ENCODE measurements at places on chromosomes 6 and 20.
A peak's percentile ranks its signal among the peaks of the same experiment; 100 is the strongest.

DNA sequence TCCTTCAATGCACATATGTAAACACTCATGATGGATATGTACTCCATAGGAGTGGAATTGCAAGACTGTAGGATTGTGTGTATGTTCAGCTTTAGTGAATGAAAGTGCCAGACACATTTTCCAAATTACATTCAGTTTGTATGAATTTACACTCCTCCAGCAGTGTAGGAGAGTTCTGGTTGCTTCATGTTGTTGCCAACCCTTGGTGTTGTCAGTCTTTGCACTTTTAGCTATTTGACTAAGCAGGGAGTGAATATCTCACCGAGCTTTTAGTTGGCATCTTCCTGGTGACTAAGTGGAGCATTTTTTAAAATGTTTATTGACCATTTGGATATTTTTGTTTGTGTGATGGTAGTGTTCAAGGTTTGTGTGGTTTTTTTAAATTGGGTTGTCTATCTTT, 23.9 kb downstream of the NKX2-4 start:
- DNase-seq = no peak

DNA sequence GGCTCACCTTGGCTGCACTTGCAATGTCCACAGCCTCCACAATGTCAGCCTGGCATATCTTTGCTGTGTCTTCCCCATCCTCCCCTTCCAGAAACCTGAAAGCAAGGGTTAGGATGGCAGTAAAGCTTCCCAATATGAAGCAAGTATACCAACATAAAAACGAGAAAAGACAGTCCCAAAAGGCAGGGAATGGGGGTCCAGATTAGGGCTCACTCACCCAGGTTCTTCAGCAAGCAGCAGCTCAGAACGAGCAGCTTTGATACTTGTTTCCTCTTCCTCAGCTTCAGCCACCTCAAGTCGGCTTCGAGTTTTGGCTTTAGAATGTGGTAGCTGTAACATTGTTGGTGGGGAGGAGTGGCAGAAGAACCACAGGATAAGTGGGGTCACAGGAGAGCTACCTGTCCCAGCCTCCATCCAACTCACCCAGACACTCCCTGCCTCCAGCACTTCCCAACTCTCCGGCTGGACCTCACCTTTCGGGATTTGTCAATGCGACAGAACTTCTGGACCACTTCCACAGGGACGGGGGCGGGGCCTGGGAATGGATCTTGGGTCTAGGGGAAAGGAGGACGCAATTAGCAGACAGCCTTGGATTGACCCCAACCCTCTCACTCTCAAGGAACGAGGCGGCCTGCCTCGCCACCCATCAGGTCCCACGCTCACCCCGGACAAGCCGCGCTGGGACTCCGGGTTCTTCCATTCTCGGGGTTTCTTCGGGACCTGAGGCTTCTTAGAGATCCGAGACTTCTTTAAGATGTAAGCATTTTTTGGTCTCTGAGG, 708 bp downstream of the WDR46 start:
- DNase-seq = no peak

DNA sequence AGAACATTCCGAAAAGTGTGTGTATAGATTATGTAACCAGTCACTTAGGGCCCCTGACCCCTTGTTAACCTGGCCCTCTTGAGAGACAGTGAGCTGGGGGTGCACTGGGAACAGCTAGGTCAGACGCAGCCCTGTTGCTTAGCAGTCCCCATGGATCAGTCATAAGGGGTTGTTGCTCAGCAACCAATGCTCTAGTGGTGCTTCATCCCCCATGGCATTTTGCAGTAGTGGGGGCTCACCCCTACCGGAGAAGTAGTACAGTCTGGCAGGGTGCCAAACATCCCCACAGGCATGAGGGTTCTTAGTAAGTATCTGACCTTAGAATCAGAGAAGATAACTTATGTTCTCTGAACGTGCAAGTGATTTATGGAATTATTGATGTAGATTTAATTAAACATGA, 12.3 kb downstream of the PKIB start:
- peak; percentile 16 for DNase-seq

DNA sequence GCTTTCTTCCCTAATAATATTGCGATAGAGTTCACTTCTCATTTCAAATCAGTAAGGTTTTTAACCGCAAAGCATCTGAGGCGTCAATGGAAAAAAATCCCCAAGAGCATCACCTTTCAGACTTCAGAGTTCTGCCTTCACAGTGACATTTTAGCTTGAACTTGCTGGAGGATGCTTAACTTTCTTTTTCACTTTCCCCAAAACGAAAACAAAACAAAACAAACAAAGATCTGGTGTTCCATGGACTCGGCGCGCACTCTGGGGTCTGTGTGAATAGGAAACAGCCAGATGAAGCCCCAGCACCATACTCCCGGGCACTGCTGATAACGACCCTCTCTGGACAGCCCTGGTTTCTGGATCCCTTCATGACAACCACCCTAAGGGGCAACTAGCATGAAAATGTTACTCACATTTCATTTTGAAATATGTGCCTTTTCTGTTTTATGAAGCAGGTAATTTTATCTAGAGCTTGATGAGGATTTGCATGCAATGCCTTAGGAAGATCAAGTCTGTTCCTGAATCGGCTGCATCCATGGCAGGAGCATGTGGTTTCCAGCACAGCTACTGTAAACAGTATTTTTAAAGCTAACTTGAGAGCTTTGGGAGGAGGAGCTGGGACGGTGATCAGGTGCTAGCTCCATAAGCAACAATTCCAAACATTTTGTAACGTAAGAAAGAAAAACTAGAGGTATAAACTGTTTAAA, 44.5 kb downstream of the RAMACL start:
- no peak for DNase-seq

- DNase-seq = no peak
Measured at GRCh38 chr6:110097443-110097842, 82.0 kb downstream of the WASF1 start.

GRCh38 chr6:55819811-55820210, 55.6 kb downstream of the BMP5 start:
- DNase-seq = peak; percentile 1

DNA sequence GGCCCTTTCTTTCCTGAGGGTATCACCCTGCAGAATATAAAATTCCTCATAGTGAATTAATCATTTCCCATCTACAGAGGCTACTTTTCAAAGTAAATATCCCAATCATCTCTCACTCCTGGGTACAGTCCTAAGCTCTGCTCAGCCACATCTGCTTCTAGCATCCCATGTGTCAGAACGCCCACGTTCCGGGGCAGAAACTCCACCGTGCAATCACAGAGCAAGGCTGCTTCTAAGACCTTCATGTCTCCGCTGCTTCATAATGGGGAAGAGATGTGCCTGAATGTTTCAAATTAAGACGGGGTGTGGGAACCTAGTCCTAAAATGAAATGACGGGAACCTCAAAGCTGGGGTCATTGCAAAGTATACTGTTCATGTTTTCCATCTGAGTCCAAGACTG, 208.8 kb upstream of the GMDS start:
- peak; percentile 28 for DNase-seq

GRCh38 chr6:154277629-154278017, 79.0 kb downstream of the IPCEF1 start:
- DNase-seq = no peak

- no peak for DNase-seq
Measured at GRCh38 chr20:54263116-54263690, 55.3 kb downstream of the PFDN4 start.

- DNase-seq = peak; percentile 46
Measured at GRCh38 chr6:36962874-36963273, 8.3 kb downstream of the PI16 start.

DNA sequence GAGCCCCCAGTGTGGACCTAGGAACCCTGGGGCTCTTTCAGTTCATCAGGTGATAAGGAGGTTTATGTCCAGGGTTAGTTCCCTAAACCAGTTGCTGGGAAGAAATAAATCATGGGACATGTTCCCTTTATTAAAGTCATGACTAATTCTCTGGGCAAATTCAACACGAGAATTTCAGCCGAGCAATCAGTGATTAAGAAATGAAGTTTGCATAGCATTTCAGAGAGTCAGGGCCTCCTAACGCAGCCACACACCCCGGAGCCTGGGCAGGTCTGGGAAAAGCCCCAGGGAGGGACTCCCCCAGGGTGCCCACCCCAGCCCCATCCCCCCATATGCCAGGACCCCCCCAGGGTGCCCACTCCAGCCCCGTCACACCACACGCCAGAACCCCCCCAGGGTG, 20.1 kb downstream of the SLCO4A1 start:
- peak; percentile 74 for DNase-seq

DNA sequence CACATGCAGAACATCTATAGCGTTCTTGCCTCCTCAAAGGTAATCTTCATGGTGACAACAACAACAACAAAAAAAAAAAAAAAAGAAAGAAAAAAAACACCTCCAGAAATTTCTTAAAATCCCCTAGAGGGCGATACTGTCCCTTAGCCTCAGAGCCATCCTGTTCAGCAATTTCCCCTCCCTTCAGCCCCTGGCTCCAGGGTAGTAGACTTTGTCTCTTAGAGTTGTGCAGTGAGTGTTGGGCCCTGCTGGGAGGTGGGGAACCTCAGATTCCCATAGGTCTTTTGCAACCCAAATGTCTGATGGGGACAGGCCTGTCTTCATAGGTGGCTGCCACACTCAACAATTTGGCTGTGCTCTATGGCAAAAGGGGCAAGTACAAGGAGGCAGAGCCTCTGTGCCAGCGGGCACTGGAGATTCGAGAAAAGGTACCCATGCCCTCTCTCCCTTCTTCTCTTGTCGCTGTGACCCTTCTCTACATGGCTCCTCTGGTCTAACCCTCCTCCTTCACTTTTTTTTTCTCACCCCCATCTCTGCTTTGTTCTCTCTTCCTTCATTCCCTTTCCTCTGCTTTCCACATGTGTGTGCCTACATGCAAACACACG, 6.0 kb upstream of the PTK7 start:
- DNase-seq = peak; percentile 73

- no peak for DNase-seq
Measured at GRCh38 chr20:10288421-10288820, 69.8 kb downstream of the SNAP25 start.

DNA sequence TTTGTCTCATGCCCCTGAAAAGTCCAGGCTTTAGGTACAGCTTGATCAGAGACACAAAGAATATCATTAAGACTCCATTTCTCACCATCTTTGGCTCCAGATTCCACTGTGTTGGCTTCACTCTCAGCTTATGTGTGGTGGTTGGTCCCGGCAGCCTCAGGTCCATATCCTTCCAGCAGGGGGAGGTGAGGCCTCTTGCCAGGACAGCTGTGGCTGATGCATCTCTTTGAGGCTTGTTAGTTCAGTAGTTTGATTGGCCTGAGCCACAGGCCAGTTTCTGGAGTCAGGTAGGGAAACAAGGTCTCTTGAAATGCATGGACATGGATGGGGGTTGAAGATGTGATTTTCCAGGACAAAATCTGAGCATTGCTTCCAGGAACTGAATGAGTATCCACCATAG, 62.4 kb downstream of the JAG1 start:
- DNase-seq = peak; percentile 63

DNA sequence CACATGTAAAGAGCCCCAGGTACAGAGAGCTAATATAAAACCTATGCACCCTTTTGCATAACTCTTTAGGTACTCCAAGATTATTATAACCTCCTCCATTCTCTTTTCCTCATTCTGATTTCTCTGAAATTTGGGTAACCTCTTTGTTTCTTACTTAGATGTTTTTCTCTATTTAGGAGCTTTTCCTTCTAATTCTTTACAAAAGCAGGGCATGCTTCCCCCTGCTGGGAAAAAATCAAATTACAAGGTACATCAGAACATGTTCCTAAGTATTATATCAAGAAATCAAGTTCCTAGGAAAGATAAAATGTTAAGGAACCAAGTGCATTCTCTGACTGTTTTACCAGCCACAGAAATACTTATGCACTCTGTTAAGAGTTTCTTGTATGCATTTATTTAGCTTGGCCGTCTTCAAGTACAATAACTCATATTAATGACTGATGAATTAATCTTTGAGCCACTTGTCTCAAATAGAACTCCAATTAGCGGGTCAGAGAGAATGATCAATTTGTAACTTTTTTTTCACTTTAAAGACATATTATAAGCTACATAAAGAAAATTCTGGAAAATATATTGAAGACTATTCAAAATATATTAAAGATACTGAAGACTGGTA, 2.1 kb downstream of the KHDRBS2 start:
- peak; percentile 2 for DNase-seq

- no peak for DNase-seq
Measured at GRCh38 chr20:50387996-50388332, 122.2 kb upstream of the PTPN1 start.

DNA sequence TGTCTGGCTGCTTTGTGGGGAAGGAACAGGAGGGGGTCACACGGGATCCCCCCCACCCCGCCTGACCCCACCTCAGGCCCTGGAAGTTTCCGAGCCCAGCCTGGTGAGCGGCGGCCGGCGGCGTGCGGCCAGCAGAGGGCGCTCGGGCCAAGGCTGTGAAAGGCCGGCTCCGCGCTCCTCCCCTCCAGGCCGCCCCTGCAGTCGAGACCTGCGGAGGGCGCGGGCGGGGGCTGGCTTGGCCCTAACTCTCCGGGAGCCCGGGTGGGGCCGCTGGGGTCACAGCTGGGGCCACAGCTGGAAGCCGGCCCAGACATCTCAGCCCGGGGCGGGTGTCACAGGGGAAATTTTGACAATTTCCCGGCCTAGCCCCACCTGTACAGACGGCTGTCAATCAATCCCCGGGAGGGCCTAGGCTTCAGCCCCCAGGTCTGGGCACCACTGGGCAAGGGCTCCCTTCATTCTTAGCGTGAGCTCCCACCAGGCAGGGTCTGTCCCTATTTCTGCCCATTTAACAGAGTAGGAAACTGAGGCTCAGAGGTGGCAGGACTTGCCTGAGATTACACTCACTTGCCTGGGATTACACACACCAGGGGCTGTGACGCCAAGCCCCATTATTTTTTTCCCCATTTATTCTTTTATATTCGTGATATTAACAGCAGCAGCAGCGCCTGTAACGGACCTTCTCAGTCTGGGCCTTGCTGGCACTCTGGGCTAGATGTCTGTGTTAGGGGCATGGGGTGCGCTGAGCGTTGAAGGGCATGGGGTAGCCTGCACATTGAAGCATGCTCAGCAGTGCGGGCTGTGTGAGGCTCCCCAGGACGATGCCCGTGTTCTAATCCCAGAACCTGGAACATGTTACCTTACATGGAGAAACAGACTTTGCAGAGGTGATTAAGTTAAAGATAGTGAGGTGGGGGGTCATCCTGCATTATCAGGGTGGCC, 23.0 kb downstream of the ZBP1 start:
- DNase-seq = peak; percentile 39

All from fibroblast of skin of right biceps (primary cell).